ENCODE measurements at places on chromosomes 1 and 21.

DNA sequence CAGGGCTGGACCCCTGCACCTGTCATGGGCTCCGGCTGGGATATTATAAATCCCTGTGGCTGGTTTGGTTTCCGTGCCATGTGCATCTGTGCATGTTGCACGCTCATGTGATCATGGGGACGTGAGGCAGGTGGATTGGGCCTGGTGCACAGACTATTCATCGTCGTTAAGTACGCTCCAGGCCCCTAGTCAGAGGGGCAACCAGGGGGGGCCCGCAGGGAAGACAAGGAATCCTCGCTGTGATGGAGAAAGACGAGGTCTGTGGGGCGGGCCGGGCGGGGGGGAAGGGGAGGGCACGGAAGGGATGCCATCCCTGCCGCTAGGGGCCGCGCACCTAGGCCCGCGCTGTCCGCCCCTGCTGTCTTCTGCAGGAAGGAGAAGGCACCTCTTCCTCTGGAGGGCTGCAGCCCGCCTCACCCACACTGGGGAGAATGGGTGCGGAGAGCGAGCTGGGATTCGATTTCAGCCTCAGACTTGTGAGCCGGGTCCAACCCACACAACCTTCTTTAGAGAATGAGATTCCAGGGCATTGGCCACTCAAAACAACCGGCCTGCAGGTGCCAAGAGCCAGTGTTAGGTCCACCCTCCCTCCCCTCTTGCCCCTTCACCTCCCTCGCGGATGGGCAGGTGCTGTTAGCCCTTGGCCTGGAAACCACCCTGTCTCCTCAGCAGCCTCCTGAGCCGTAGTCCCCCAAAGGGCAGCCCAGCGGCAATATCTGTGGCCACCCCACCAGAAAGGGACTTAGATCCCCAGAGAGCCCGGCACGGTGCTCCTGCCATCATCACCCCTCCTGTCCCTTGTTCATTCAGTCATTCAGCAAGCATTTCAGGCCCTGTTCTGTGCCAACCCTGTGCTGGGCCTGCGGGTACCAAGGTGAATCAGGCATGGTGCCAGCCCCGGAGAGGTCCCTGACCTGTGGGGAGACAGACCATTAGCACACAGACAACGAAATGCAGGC lies 950 bp upstream of the LRP8 start:
- DNase-seq = no peak

GRCh38 chr1:248834343-248834940 lies 3.6 kb upstream of the ZNF672 start:
- no peak for DNase-seq

DNA sequence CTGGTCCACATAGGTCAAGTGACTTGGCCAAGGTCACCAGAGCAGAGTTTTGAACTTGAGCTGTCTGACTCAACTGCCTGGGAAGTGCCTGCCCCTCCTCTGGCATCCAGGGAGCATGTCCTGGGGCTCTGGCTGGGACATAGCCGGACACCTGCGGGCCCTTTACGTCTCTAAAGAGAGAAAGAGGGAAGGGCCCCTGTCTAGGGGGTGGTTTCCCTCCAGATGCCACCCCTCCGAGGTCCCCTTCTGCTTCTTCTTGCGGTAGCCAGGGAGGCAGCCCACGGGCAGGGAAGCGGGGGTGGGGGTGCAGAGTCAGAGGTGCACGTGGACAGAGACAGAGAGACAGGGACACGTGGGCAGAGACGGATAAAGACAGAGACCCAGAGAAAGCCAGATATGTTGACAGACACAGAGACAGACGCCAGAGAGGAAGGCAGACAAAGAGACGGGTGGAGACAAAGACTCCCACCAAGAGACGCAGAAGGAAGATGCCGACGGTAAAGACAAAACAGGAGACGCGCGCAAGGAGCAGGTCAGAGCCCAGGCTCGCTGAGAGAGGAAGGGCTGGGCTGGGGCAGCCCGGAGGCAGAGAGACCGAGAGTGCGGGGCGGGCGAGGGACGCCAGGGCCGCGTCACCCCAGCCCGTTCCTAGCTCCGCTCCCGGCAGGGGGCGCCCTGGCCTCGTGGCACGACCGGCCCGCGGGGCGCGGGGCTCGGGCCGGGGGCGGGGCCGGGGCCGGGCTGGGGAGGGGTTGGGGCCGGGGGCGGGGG lies 458 bp upstream of the ALPL start:
- peak; percentile 75 for DNase-seq

DNA sequence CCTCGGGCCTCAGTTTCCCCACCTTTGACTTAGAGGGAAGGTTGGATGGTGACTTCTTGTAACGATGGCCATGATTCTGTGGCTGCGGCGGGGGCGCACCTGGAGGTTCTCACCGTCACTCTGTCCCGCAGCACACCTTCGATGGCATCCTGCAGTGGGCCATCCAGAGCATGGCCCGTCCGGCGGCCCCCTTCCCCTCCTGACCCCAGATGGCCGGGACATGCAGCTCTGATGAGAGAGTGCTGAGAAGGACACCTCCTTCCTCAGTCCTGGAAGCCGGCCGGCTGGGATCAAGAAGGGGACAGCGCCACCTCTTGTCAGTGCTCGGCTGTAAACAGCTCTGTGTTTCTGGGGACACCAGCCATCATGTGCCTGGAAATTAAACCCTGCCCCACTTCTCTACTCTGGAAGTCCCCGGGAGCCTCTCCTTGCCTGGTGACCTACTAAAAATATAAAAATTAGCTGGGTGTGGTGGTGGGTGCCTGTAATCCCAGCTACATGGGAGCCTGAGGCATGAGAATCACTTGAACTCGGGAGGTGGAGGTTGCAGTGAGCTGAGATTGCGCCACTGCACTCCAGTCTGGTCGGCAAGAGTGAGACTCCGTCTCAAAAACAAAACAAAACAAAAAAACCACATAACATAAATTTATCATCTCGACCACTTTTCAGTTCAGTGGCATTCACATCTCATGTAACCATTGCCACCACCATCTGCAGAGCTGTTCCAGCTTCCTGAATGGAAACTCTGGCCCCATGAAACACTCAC lies 2.1 kb upstream of the PFKL start:
- DNase-seq = peak; percentile 58

GRCh38 chr1:85553416-85554335 lies 26.9 kb upstream of the CCN1 start:
- no peak for DNase-seq

- no peak for DNase-seq
Observed at GRCh38 chr1:225754940-225755641, 22.5 kb upstream of the SRP9 start.

DNA sequence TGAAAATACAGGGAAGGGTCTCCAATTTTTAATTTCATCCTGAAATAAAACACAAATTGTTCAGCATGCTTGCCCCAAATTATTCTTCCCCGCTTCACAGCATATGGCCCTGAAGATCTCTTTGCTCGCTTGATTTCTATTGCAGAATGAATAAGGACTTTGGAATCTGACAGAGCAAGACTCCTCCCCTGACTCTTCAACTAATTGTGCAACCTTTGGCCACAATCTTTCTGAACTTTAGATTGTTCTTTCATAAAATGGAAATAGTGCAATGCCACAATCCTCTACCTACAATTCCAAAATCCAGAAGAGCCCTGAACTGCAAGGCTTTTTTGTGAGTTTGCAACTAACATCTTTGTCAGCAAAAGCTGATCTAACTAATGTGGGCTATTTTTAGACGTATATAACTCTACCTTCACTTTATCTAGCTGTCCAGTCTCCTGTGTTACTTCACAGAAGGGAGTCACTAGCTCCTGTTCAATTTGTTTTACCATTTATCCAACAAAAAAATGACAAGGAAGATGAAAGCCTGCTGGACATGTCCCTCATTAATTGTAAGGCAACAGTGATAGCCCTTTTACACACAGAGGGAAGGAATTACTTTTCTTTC lies 13.4 kb downstream of the RNASEL start:
- no peak for DNase-seq

- DNase-seq = no peak
Observed at GRCh38 chr1:61158591-61158990, 76.2 kb downstream of the NFIA start.
